Pancreas (tissue), 10 donors: ENCODE measurements at places on chromosomes 2 and 18.

DNA sequence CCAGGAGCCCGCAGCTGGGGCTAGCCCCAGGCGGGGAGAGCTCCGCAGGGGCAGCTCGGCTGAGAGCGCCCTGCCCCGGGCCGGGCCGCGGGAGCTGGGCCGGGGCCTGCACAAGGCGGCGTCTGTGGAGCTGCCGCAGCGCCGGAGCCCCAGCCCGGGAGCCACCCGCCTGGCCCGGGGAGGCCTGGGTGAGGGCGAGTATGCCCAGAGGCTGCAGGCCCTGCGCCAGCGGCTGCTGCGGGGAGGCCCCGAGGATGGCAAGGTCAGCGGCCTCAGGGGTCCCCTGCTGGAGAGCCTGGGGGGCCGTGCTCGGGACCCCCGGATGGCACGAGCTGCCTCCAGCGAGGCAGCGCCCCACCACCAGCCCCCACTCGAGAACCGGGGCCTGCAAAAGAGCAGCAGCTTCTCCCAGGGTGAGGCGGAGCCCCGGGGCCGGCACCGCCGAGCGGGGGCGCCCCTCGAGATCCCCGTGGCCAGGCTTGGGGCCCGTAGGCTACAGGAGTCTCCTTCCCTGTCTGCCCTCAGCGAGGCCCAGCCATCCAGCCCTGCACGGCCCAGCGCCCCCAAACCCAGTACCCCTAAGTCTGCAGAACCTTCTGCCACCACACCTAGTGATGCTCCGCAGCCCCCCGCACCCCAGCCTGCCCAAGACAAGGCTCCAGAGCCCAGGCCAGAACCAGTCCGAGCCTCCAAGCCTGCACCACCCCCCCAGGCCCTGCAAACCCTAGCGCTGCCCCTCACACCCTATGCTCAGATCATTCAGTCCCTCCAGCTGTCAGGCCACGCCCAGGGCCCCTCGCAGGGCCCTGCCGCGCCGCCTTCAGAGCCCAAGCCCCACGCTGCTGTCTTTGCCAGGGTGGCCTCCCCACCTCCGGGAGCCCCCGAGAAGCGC, 15.0 kb upstream of the GMPPA start:
- no peak for DNase-seq

DNA sequence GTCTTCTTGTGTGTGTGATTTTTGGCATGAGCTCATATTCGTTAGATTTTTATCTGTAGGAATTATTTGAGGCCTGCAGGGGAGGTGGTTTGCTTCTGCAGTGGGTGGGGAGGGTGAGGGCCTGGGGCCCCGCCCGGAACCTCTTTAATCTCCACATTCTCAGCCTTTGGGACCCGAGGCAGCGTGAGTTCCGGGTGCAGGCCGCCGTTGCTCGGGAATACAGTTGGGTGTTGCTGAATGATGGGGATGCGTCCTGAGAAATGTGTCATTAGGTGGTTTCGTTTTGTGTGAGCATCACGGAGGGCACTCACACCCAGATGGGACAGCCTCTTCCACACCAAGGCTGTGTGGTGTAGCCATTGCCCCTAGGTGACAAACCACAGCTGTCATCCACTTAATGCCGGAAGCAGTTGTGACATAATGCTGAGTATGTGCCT, 13.7 kb upstream of the GAL3ST2 start:
- DNase-seq: peak; percentile 14

- DNase-seq: no peak
These were observed 33.2 kb downstream of the LAMA1 start for GRCh38 chr18:7084080-7085065.

DNA sequence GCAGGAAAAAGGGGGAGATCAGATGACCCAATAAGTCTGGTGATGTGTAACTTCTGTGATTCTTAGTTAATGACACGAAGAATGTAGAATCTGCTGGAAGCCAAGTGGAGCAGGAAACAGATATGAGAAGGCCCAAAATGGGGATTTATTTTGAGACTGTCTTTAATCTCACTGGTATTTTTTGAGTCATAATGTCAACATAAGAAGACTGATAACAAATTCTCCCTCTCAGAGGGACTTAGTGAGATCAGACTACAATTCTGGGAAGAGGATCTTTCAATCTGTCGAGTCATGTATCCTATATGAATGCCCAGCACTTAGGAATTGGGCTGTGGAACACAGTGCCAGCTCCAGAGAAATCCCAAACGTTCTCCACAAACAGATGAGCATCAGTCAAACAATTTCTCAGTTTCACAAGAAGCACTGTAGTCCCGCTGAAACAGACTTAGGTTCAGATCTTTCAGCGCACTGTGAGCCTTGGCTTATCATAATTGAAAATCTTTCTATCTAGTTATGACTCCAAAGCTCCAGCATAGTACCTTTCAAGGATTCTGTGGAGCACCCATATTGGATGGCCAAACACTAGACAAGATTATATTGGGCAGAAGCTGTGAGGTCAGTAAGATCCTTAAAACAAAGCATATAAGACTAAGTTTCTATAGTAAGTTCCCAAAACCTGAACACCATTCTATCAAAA, 738.2 kb downstream of the LRP1B start:
- DNase-seq: no peak

GRCh38 chr18:73288813-73289212, 421.0 kb upstream of the NETO1 start:
- no peak for DNase-seq

DNA sequence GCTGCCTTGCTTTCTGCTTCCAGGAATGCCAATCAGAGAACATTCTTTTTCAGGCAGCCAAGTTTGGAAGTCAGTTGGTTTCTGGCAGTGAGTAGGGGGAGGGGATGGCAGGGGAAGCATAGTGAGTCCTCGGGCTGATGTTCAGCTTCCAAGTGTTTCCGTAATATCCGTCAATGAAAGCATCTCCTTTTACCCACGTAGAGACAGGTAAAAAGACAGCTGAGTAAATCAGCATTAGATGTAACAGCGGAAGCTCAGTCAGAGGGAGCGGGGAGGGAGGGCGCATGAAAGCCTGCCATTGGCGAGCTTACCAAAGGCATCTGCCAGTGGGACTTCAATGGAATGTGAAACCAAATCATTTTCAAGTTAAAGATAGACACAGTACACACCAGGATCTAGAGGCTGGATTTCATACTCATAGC, 117.1 kb upstream of the DTNA start:
- peak; percentile 65 for DNase-seq

GRCh38 chr2:111995148-111995547, 59.9 kb upstream of the TMEM87B start:
- no peak for DNase-seq

- no peak for DNase-seq
These were observed 6.0 kb upstream of the NFE2L2 start for GRCh38 chr2:177270531-177270930.

GRCh38 chr2:74333896-74334586, 9.2 kb downstream of the SLC4A5 start:
- DNase-seq: no peak

- DNase-seq: no peak
These were observed 138.8 kb upstream of the ITGA6 start for GRCh38 chr2:172288603-172289002.

- no peak for DNase-seq
These were observed 21.7 kb upstream of the BAZ2B start for GRCh38 chr2:159637988-159638501.

- DNase-seq: no peak
These were observed 48.3 kb downstream of the DLGAP1 start for GRCh38 chr18:4406856-4407255.

DNA sequence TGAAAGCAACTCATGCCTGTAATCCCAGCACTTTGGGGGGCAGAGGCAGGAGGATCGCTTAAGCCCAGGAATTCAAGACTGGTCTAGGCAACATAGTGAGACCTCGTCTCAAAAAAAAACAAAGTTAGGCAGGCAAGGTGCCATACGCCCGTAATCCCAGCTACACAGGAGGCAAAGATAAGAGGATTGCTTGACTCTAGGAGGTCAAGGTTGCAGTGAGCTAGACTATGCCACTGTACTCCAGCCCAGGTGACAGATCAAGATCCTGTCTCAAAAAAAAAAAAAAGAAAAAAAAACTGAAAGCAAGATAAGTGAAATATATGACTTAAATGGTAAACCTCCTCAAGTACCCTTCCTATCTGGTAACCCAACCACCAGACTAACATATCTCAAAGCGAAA, 59.8 kb downstream of the USP34 start:
- no peak for DNase-seq

DNA sequence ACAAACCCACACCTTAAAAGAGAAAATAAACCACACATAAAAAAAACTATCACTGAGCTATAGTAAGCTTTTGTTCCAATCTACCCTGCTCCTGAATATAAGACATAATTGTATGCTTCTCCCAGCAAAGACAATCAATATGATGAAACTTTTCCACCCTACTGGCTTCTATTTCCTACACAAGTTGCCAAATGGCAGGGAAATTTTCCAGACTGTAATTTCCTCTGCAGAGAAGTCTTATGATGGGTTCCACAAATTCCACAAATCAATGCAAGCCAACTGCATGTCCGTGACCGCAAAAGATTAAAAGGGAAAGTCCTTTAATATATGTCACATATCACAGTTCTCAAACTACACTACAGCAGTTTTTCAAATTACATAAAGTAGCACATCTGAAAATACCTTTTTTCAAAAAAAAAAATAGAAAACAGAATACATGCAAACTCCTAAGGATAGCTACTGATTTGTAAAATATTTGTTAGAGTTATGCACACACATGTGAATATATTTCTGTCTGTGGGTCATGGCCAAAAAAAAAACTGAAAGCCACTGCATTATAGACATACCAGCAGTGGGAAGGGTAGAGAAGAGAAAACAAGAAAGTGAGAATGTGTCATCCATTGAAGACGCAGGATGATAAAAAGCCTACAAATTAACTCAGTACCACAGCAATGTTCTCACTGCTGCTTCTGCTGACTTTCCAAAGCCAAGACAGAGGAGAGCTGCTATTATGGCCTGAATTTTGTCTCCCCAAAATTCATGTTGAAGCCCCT, 61.4 kb downstream of the RPL31 start:
- DNase-seq: no peak

- no peak for DNase-seq
These were observed 111.6 kb downstream of the FAM168B start for GRCh38 chr2:130981667-130982066.

GRCh38 chr18:57353940-57354461, 1.6 kb downstream of the ST8SIA3 start:
- DNase-seq: peak; percentile 59

- no peak for DNase-seq
These were observed 71.2 kb downstream of the BCL2L11 start for GRCh38 chr2:111191877-111192276.

DNA sequence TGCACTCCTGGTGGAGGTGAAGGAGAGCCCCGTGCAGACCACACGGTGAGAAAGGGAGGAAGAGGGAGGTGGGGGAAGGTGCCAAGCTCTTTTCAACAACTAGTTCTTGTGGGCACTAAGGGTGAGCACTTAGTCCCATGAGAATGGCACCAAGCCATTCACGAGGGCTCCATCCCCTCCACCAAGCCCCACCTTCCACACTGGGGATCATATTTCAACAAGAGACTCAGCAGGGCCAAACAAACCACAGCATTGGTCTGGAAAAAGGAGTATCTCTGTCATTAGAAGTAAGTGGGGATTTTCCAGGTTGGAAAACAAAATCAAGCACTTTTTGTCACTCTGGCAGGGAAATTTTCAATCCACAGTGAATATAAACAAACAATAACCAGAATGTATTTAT, 38.4 kb downstream of the ZAP70 start:
- DNase-seq: no peak

- no peak for DNase-seq
These were observed 45.0 kb upstream of the RIT2 start for GRCh38 chr18:43160509-43160908.

DNA sequence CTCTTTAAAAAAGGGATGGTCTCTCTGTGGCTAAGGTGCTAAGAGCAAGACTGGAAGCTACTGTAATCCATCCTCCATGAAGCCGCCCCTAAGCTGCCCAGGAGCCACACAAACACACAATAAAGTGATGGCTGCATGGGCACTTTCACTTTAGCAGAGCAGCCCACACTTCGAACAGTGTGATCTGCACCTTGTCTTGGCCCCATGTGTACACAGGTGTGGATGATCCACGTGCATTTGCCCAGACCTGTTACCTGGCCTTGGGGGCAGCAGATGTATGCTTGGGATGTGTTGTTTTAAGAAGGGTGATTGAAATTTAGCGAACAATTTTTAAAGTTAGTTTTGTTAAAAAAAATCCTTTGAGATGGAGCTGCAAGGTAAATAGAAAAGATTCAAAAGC, 39.9 kb downstream of the TMEM178A start:
- DNase-seq: no peak

DNA sequence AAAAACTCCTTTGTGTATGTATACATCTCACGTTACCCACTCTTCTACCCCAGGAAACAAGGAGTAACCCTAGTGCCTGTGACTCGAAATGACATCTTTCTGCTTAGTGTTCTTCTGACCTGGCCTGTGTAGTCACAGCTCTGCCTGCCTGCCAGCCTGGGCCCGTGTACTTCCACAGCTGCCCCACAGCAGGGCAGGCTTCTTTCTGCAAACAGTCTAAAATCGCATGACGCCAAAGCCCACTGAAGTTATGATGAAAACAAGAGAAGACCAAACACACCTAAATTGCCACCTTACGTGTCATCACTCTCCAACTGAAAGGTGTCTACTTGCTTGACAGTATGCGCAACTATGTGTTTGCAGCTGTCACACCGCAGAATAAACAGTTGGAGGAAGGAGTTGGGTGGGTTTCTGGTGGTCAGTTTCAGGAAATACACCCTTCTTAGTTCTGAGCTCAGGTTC, 1.5 kb downstream of the GAREM1 start:
- peak; percentile 69 for DNase-seq

- DNase-seq: no peak
These were observed 45.8 kb upstream of the ID2 start for GRCh38 chr2:8636041-8636491.

- DNase-seq: no peak
These were observed 145.3 kb downstream of the SPAG16 start for GRCh38 chr2:213429516-213429915.
